ENCODE measurements at places on chromosomes 7 and 10.

DNA sequence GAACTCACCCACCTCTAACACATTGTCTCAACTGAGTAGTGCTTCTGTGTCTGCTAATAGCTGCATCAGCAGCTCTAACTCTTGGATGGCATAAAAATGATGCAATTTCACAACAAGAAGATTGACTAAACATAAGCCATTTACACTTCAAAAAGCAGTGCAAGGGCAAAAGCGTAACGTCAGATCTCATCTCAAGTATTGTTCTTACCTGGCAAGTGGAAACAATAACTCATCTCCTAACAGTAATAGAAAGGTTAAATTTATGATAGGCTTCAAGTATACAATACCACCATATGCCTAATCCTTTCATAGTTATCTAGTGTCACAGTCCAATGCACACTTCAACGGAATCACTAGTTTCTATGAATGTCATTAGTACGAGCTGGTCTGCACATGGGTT is 14.8 kb downstream of the TPK1 start:
- no peak for DNase-seq

- DNase-seq: no peak
These were observed 740 bp downstream of the HTR7 start for GRCh38 chr10:90856964-90857634.

DNA sequence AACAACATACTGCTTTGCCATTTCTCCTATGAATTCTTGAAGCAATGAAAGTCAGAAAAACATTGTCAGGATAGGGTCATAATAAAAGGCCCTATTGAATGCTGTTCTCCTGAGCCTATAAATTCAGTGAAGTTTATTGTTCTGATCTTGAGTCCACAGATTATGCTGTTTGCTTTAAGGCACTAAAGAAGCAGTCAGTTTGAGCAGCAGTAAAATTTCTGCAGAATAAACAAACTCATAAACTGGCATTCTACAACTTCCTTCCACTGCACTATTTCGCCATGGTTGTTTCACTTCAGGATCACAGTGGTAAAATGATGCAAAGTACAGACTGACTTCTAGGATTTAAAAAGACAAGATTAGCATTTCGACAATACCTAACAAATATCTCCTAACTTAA is 503.2 kb downstream of the SH2D4B start:
- no peak for DNase-seq

DNA sequence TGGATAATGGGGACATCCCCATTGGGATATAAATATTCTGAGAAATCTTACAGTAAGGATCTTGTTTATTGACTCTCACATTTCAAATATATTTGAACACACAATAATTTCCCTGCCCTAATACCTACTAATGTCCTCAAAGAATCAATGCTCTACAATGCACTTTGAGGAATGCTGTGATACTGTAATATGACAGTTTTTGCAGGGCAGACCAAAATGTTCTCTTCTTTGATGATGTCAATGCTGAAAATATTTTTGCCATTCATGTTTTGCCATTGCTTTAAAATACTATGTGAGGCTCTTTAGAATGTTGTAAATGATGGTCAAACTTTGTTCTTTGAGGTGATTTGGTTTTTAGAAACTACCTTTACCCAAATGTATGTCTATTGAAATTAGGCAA is 594.1 kb downstream of the INHBA start:
- DNase-seq: no peak

DNA sequence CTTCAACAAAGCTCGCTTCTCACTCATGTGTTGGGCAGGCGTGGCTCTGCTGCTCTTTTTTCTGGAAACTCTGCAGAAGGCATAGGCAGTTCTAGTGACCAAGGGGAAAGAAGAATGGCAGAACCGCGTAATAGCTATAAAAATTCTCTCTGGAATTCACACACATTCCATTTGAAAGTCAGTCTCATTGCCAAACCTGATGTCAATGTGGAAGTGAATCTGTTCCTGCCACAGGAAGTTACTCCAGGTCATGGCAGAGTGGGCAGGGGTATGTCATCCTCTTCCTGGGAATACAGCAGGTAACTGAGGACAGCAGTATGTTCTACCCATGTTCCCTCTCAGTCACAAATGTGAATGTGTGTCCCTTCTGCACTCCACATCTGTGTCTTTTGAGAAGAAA is 8.2 kb upstream of the PAXIP1 start:
- no peak for DNase-seq

GRCh38 chr10:17645621-17646345 is 1.8 kb downstream of the STAM start:
- no peak for DNase-seq

DNA sequence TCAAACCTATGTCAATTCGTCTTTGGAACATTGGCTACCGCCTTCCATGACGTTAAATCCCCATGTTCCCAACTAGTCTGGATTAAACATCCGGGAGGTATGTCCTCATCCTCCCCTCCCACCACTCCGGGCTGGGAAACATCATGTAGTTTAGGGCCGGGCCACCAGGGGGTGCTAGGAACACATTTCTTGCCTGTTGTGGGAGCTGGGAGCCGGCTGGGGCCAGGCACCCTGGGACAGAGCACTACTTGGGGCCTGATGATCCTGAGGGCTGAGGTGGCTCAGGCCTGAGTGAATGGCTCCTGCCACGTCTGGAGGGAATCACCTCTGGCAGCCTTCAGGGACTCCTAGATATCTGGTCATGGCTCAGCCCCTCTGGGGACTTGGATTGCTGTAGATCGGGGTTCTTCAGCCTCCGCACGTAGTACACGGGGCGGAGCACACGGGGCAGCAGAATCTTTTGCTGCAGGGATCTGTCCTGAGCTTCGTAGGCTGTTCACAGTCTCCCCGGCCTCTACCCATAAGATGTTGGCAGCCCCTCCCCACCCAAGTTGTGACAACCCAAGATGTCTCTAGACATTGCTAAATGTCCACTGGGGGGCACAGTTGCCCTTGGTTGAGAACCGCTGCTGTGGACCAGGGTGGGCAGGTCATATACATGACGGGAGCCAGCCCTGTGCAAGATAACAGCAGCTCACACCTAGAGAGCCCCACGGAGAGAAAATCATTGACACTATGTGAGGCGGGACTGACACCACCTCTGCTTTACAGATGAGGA is 141.2 kb upstream of the ZNF716 start:
- no peak for DNase-seq

DNA sequence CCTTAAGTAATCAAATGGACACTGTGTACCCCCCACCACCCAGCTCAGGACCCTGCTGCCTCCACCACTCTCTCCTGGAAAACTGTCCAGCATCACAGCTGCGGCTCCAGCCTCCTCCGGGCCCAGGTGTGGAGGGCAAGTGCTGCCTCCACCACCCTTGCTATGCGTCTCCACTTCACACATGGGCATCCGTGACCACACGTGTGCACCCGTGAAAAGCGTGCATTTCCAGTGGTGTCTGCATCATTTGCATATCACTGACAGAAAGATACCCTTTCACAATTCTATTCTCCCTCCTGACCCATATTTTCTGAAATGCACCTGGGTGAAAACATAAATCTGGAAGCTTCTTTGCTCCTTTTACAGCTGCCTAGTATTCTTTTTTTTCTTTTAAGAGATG is 89.7 kb upstream of the PDGFA start:
- no peak for DNase-seq

DNA sequence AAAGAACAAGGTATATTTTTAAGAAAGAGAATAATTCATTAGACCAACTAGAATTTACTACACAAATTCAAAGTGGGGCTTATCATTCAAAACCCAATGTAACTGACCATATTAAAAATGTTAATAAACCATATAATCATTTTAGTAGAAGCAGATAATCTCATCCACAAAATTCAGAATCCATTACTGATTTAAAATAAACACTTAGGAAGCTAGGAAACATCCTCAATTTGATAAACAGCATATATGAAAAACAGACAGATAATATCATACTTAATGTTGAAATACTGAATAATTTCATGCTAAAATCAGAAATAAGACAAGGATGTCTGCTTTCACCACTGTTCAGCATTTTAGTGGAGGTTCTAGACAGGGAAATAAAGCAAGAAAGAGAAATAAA is 902.8 kb upstream of the PHF14 start:
- no peak for DNase-seq

GRCh38 chr7:82414389-82414788 is 29.2 kb downstream of the CACNA2D1 start:
- no peak for DNase-seq

GRCh38 chr7:126411821-126412383 is 840.8 kb downstream of the GRM8 start:
- DNase-seq: no peak

GRCh38 chr10:113704637-113705343 is 25.1 kb downstream of the CASP7 start:
- no peak for DNase-seq

- DNase-seq: no peak
These were observed 37.2 kb downstream of the VOPP1 start for GRCh38 chr7:55534916-55535590.
